Nucleus accumbens (tissue), 56 donors: ENCODE measurements at places on chromosomes 11 and 22.

- DNase-seq: no peak
Observed at GRCh38 chr11:23988381-23989006, 508.4 kb upstream of the LUZP2 start.

DNA sequence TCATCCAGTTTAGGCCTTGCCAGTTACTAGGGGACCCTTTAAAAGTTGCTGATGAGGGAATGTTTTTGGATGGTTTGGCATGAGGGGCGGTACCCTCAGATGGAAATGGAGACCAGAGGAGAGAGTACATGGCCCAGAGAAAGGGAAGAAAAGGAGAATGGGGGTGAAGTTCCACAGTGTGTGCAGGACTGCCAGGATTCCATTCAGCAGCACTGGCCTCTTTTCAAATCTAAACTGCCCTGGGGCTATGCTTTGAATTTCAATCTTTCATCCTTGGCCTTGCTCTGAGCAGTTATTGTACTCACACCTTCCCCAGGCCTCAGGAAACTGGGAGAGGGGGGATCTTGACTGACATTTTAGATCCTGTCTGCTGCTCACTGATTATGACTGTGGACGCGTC is 3.0 kb downstream of the SLC3A2 start:
- DNase-seq: peak; percentile 34

DNA sequence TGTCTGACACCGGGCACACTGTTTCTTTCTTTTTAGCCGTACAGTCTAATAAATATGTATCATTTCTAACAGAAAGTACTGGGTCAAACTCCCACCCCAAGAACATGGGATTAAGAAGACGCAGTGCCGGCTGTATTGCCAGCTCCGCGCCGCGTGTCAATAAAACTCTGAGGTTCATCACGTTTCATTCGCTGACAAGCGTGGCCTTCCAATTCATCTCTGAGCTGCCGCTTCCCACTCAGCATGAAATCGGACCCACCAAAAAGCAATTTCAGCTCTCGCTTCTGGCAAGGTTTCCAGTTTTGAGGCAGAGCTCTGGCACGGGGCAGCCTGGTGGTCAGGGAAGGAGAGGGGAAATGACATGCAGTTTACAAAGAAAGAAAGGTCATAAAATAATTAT is 819.8 kb downstream of the OPCML start:
- no peak for DNase-seq

- no peak for DNase-seq
Observed at GRCh38 chr11:96329855-96330510, 13.0 kb downstream of the MAML2 start.

GRCh38 chr11:2571598-2572281 is 126.9 kb downstream of the KCNQ1 start:
- no peak for DNase-seq

DNA sequence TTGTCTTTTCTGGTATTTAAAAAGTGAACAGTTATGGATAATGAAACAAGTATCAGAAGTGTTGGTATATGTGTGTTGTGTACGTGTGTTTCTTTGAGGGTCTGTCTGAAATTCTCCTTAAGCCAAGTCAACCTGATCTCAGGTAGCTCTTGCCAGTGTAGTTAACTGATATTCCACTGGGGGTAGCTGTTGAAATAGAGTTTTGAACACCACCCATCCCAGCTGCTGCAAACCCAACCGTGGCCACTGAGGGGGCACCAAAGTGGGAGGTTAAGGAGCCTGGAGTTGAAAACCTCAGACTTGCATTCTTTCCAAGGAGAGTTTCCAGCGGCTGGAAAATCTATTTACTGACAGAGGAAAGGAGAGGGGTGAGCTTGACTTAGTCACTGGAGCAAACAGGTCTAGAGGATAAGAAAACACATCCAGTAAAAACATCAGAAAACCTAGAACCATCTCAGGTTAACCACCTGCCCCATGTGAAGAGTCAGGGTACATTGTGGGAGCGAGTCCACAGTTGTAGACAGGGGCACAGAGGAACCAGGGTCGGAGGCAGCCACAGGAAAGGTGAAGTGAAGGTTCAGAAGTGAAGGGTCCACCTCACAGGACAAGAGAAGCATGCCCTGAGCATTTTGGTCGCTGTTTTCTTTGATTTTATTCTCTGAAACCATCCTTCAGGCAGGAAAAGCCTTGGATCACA is 8.8 kb upstream of the CUL5 start:
- no peak for DNase-seq

- no peak for DNase-seq
Observed at GRCh38 chr11:108873310-108873709, 208.4 kb downstream of the DDX10 start.

DNA sequence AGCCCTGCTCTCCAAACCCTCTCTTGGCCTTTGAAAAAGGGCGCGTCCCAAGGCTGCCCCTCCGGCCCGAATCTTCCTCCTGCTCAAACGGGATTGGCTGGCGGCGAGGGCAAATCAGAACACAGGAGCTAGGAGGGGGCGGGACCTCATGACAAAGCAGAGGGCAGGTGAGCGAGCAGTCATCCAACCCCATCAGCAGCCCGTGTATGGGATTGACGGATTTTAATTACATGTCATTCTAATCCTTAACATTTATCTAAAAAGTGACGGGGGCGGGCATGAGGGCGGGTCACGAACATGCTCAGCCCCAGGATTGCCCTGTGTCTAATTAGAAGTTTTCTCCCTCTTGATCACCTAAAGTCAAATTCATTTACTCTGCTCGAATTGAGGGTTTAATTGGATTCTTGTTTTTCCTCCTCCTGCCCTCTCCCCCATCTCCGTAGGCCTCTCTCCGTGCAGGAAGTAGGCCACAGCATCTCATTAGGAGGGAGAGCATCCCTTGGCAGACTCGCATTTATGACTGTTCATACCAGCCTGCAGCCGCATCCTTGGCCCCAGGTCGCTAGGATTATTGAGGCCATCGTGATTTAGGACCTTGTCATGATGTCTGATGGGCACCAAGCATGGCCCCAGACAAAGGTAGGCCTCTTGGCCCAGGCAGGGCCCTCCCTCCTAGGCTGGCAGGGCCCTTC is 147.1 kb downstream of the CHST1 start:
- DNase-seq: no peak

GRCh38 chr11:63762654-63763495 is 5.7 kb downstream of the ZFTA start:
- no peak for DNase-seq

- DNase-seq: no peak
Observed at GRCh38 chr22:35085621-35086020, 19.7 kb downstream of the ISX start.

DNA sequence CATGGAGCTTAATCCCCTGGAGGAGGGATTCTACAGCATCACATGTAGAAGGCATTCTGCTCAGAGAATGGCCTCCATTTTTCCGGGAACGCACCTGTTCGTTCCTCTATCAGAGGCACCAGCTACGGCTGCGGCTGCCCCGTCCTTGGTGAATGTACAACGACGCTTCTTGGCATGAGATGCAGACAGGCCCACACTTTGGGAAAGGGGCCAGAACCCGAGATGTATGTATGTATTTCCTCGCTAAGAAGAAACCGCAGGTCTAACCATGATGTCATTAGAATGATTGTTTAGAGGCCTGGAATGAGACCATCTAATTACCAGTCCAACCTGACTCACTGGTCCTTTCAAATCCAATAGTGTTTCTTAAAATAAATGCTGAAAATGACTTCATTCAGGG is 1293.4 kb downstream of the TBC1D22A start:
- DNase-seq: no peak

DNA sequence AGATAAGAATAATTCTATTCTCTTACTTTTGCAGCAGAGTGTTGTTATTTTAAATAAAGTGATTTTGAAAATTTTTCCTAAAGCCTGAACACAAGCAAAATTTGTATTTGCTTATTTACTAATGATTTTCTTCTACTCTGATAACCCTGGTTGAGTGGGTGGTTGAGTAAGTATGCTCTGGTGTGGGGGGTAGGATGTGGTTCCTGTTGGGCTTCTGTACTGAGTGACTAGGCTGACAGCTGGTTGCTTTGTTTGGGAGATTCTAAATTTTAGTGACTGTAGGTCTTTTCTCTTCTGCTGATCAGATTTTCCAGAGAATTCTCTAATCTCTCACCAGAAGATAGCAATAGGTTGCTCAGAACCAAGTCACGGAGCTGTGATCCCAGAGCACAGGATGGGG is 61.6 kb downstream of the METTL15 start:
- no peak for DNase-seq

GRCh38 chr22:32044477-32044876 is 1.4 kb downstream of the SLC5A1 start:
- DNase-seq: no peak

- no peak for DNase-seq
Observed at GRCh38 chr11:82194521-82194920, 539.1 kb downstream of the FAM181B start.

- no peak for DNase-seq
Observed at GRCh38 chr22:39257901-39258475, 13.2 kb upstream of the PDGFB start.

GRCh38 chr22:25156736-25157135 is 42.9 kb upstream of the CRYBB3 start:
- DNase-seq: no peak

- DNase-seq: no peak
Observed at GRCh38 chr11:80240245-80240644, 799.4 kb upstream of the TENM4 start.

- no peak for DNase-seq
Observed at GRCh38 chr11:83864412-83865057, 578.4 kb upstream of the CCDC90B start.

- no peak for DNase-seq
Observed at GRCh38 chr22:29050457-29050856, 11.2 kb downstream of the C22orf31 start.

DNA sequence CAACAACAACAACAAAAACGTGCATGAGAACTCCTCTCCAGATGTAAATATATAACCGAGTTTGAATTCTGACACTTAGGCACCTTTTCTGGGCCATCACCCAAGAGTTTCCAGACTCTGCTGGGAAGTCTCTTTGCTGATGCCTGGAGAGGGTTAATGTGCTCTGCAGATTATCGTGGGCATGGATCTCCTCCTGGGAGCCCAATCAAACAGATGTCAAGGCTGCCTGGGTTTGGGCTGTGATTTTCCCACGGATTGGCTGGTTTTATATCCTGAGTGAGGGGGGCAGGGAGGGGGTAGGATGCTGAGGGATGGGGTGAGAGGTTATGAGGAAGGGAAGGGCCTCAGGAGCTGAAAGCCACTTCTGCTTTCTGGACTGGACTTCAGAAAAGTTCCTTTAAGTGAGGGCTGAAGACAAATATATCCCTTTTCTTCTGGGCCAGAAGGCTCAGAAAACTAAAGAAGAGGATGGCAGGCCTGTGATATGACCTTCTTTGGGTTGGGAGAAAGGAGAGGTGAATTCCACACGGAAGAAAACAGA is 4.2 kb downstream of the ELF5 start:
- no peak for DNase-seq
